ENCODE measurements at places on chromosomes 7 and 10. TPM values are rescaled to one million over a fixed set of nuclear protein-coding genes. Genes with fewer than 3 reads are reported as not detected.

HOGA1 gene
- 50.8 TPM for polyA plus RNA-seq

ZDHHC16 gene
- polyA plus RNA-seq = 38.5 TPM

DNA sequence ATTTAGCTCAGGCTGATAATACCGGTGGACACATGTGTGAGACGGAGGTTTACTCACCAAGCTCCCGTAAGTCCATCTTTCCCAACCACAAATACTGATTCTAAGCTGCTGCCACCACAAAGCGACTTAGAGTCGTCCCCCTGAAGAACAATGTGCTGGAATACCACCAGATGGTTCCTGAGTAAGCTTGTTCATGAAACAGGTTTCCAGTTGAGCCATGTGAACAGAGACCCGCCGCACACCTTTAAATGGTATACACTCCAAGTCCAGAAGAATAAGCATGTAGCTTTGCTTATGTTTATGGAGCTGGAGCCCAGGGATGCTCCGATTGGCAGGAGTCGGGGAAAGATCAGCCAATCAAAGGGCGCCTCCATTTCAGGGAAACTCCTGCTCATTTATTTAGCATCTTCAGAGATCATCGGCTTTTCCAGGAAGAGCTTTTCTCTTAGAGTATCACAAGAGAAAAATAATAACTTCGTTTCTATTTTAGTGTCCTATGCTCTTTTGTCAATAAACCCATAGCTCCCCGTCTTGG, 261.6 kb upstream of the AOAH start:
- DNase-seq = no peak

DNA sequence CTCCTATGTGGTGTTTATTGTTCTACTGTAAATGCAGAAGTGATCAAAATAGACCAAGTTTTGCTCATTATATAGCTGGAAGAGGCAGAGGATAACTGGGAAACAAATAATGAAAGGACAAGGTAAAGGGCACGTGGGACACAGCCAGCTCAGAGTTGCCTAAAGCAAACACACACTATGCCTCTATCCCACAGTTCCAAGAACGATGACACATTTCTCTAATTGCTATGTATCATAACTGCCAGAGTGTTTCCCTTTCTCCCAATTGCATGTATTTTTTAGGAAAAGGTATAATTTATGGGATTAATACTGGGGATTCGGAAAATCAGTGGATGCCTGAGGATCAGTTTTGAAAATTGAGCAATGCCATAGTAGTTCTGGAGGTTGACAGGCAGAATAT, 49.0 kb downstream of the CCDC71L start:
- DNase-seq = no peak

GRCh38 chr10:47370878-47371277, 13.2 kb downstream of the ZNF488 start:
- DNase-seq = no peak

GRCh38 chr7:2651336-2651735, 19.6 kb downstream of the TTYH3 start:
- no peak for DNase-seq

- DNase-seq = no peak
These were observed 287.8 kb upstream of the MKLN1 start for GRCh38 chr7:131039836-131040235.

GRCh38 chr10:93541402-93542357, 24.8 kb upstream of the FFAR4 start:
- peak; percentile 58 for DNase-seq

STAG3 gene
- polyA plus RNA-seq = 13.2 TPM

VWA2 gene
- 2.3 TPM for polyA plus RNA-seq

CHST15 gene
- polyA plus RNA-seq = 20.7 TPM

SEMA3A gene
- 16.4 TPM for polyA plus RNA-seq

Measured in renal cortex interstitium (tissue), 15 donors.